ENCODE measurements at places on chromosomes 2 and 18. TPM values are rescaled to one million over a fixed set of nuclear protein-coding genes. Genes with fewer than 3 reads are reported as not detected.

CD226 gene
- 1.3 TPM for polyA plus RNA-seq

FAM228A gene
- 2.8 TPM for polyA plus RNA-seq

GRCh38 chr2:101038455-101039255 is 36.6 kb downstream of the RPL31 start:
- H3K27me3 ChIP-seq: no peaks in the 10 kb centered on the region
- H3K4me1 ChIP-seq: no peaks in the 10 kb centered on the region
- H3K36me3 ChIP-seq: peaks cover 35% of the 10 kb centered on the region
- DNase-seq: no peak
- no peak overlapping the region for H3K4me3 ChIP-seq
- H3K27ac ChIP-seq: no peak overlapping the region

DNA sequence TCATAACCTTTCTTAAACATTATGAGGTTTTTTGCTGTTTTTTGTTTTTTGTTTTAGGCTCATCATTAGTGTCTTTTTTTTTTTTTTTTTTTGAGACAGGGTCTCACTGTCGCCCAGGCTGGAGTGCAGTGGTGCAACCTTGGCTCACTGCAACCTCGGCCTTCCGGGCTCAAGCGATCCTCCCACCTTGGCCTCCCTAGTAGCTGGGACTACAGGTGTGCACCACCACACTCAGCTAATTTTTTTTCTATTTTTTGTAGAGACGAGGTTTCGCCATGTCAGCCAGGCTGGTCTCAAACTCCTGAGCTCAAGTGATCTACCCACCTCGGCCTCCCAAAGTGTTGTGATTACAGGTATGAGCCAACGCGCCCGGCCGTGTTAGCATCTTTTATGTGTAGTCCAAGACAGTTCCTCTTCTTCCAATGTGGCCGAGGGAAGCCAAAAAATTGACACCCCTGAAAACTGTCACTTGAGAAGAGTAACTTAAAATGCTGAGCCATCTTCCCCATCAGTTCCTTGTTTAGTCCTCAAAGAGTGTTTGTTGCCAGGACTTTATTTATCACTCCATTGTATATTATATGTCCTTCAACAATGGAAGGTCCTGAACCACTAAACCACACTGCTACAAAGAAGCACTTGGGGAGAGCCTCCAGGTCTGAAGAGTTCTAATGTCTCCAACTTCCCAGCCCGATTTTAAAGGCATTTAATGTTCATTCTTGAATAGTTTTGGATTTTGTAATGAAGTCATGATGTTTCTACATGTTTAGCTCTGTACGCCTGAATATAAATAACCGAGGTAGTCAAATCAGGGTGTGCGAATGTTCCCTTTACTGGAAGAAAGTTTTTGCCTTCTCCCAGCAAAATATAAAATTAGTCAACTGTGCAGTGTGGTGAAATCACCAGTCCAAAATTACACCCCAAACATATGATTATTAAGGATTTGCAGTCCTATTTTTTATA is 26.4 kb downstream of the ZNF516 start:
- no peaks in the 10 kb centered on the region for H3K27me3 ChIP-seq
- H3K27ac ChIP-seq: no peak overlapping the region
- no peak for DNase-seq
- H3K4me3 ChIP-seq: no peak overlapping the region

GRCh38 chr2:73972846-73973245 is 11.9 kb upstream of the TET3 start:
- no peaks in the 10 kb centered on the region for H3K36me3 ChIP-seq
- no peak overlapping the region for H3K4me3 ChIP-seq
- H3K27ac ChIP-seq: no peak overlapping the region
- H3K4me1 ChIP-seq: peaks cover 5% of the 10 kb centered on the region
- DNase-seq: no peak
